Hepatocyte (in vitro differentiated cells): ENCODE measurements at places on chromosomes 16 and 17. TPM values are rescaled to one million over a fixed set of nuclear protein-coding genes. Genes with fewer than 3 reads are reported as not detected.
A peak's percentile ranks its signal among the peaks of the same experiment; 100 is the strongest.

The KATNIP gene
- total RNA-seq = 6.9 and 15.6 TPM in 2 replicates

The ITPRIPL2 gene
- 16.3 and 20.1 TPM in 2 replicates for total RNA-seq

The ORC6 gene
- 13.8 and 15.4 TPM in 2 replicates for total RNA-seq

The TMEM88 gene
- 59.6 and 73.3 TPM in 2 replicates for total RNA-seq

The PRDM7 gene
- total RNA-seq = not detected in 2 replicates

The ZKSCAN2 gene
- total RNA-seq = 7.6 and 8.0 TPM in 2 replicates

The SLFN13 gene
- 3.9 and 5.5 TPM in 2 replicates for total RNA-seq

The ALDOC gene
- 31.8 and 34.5 TPM in 2 replicates for total RNA-seq

The WIPF2 gene
- 10.3 and 12.6 TPM in 2 replicates for total RNA-seq

The ATP6V0D1 gene
- total RNA-seq = 115 and 157 TPM in 2 replicates

The TBC1D3E gene
- not detected in 2 replicates for total RNA-seq

The HBZ gene
- not detected in 2 replicates for total RNA-seq

The ZNF469 gene
- total RNA-seq = 0.72 and 1.0 TPM in 2 replicates

The MTHFSD gene
- 8.1 and 21.5 TPM in 2 replicates for total RNA-seq

The HSD11B2 gene
- total RNA-seq = 0.93 and 1.6 TPM in 2 replicates

DNA sequence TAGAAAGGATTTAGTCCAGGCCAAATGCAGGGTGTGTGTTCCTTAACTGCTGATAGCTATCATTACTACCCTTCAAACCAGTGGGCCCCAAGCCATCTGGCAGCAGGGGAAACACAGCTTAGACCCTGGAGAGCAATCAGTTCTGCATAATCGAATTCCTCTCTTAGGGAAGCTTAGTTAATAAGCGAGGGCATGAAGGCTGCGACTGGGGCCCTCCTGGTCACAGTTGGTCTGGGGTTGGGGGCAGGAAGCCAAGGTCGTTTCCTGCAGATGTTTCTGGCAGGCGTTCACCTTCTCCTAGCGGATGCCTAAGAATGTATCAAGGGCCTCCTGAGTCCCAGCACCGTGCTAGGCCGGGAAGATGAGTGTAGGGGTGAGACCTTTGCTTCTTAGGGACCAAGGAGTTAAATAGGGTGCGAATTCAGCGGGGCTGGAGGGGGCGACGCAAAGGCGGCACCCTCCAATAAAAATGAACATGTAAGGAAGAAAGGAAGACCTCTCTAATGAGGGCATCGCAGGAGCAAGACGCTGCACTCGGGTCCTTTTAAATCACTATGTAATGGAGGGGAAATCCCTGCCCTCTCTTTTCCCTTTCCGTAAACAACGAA, 16.5 kb upstream of the EEF2K start:
- peak; percentile 30 for DNase-seq

- peak; percentile 67 for DNase-seq
These were observed 581 bp downstream of the PRKCA start for GRCh38 chr17:66302761-66303626.

- no peak for DNase-seq
These were observed 19.2 kb downstream of the AMFR start for GRCh38 chr16:56405977-56406672.

GRCh38 chr17:15220785-15221184, 44.3 kb downstream of the PMP22 start:
- DNase-seq = no peak

GRCh38 chr17:71790791-71791190, 330.0 kb upstream of the SOX9 start:
- no peak for DNase-seq

- peak; percentile 86 for DNase-seq
These were observed 5.1 kb upstream of the RASL10B start for GRCh38 chr17:35726127-35726952.

DNA sequence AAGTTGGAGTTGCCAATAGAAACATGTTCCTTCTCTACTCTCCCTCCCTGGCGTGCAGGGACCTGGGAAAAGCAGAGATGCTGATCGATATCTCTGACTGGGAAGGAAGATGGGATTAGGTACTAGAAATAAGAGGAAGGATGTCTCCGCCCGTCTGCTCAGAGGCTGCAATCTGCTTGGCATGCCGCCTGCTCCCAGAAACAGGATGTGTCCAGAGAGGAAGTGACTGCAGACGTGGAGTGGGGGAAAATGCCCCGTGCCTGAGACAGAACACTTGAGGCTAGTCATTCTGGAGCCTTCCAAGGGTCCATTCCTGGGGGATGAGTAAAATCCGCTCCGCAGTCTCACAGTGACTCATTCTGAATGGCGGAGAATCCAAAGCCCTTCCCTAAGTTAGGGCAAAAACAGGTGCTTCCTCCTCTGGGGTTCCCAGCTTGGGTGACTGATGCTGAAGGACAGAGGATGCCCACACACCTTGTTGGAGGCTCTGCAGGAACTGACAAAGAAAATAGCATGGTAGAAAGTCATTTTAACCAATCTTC, 45.0 kb upstream of the SMURF2 start:
- peak; percentile 73 for DNase-seq

- no peak for DNase-seq
These were observed 133.6 kb downstream of the AATF start for GRCh38 chr17:37082311-37082860.

- no peak for DNase-seq
These were observed 11.2 kb upstream of the EEF2K start for GRCh38 chr16:22194707-22195444.

DNA sequence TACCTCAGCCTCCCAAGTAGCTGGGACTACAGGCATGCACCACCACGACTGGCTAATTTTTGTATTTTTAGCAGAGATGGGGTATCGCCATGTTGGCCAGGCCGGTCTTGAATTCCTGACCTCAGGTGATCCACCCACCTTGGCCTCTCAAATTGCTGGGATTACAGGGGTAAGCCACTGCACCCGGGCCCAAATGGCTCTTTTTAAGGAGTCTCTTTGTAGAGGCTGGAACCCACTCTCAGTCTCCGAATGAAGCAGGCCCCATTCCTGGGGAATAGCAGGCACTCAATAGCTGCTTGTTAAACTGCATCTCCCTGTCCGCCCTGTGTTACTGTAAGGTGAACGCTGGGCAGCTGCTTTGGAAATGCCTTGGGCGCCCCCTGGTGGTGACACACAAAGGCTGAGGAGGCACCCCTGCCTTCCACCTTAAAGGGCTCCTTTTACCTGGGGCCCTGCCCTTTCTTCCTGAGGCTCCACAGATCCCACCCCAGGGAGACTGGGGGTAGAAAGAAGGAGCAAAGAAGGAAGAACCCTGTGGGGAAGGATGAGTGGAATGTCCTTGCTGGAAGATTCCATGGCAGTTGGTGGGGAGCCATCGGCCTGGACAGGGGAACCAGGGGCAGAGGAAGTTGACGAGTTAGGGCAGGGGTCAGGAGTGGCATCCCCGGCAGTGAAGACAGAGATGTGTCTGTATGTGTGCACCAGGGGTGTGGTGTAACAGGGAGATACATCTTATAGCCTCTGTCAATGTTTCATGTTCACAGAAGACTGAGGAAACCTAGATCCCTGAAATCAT, 6.1 kb upstream of the SP2 start:
- peak; percentile 93 for DNase-seq

DNA sequence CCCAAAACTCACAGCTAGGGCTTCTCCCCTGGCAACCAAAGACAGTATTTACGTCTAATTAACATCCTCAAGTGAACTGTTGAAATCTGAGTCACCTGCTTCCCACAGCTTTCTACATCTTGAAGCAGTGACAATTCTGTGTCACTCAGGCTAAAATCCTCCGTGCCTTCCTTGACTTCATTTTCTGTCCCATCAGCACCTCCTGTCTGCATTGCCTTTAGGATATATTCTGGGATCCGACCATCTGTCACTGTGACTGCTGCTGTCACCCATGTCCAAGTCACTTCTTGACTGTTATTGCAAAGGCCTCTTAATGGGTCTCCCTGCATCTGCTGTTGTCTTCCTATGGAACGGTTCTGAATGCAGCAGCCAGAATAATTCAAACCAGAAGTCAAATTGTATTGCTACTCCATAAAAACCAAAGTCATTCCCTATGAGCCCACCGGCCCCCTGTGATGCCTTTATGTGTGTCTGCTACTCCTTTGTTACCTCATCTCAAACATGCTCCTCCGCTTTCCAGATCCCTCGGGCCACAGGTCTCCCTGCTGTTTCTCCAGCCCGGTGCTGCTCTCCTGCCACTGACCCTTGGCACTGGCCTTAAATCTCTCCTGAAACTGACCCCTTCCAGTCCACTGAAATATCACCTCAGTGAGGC, 56.9 kb downstream of the WWP2 start:
- no peak for DNase-seq

DNA sequence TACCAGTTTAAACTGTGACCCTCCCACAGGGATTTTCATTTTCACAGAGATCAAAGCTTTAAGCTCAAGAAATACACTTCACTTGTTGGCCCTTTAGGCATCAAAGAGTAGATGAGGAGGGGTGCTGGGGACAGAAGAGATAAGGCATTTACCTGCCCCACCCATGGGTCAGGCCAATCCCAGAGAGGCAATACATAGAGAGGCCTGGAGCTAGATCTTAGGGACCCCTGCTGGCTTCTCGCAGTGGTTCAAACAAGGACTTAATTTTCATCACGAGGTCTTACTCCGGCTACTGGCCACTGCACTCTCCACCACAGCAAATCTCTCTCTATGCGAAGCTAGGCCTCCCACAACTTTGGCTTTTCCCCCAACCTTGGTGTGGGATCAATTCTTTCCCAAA, 46.6 kb downstream of the NOG start:
- DNase-seq = no peak

- no peak for DNase-seq
These were observed 161.2 kb downstream of the COPRS start for GRCh38 chr17:31697838-31698237.

GRCh38 chr16:86604436-86605193, 26.3 kb downstream of the FOXL1 start:
- DNase-seq = no peak

DNA sequence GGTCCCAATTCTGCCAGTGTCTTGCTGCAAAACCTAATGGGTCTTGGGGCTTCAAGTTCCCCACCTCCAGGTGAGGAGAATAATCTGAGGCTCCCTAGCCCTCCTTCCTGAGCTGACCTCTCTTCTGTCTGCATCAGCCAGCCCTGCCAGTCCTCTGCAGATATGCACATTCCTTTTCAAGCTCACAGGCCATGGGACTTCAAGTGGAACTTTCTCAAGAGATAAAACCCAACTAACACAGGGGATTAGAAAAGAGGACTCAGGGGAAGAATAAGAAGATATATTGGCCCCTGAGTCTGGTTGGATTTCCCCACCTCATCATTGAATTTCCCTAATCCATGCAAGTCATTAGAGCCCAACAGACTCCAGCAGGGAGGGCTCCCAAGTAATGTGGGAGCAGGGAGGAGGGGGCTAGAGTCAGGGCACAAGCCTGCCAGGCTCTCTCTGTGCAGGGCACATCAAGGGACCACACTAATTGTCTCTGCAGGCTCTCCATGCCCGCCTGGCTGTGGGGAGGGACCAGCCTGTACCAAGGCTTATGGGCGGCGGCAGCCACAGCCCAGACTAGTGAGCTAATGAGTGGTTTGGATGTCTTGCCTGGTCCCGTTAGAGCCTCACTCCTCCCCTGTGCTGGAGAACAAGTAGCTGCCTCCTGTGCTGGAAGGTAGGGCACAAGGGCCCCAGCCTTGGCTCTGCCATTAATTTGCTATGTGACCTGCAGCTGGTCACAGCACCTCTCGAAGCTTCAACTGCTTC, 1.2 kb downstream of the KRT14 start:
- no peak for DNase-seq

GRCh38 chr17:36869441-36869840, 67.8 kb upstream of the LHX1 start:
- DNase-seq = no peak

- no peak for DNase-seq
These were observed 35.3 kb downstream of the NTN1 start for GRCh38 chr17:9056566-9056965.

DNA sequence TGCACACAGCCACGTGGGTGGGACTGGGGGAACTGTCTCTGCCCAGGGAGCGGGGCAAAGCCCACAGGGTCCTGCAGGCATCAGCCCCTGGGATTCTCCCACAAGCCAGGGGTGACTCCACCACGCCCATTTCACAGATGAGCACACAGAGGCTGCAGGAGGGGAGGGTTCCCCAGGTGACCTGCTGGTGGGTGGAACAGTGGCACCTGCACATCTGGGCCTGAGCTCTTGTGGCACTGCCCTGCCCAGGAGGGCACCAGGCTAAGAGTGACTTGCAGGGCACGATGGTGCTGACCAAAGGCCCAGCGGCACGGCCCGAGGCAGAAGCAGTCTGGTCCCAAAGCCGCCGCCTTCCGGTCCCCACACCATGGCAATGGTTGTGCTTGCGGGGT, 23.9 kb downstream of the PIEZO1 start:
- DNase-seq = no peak

GRCh38 chr17:65121916-65122806, 15.0 kb upstream of the RGS9 start:
- DNase-seq = no peak

GRCh38 chr16:52293204-52293603, 253.7 kb downstream of the TOX3 start:
- no peak for DNase-seq

GRCh38 chr16:59604354-59604753, 870.2 kb upstream of the GOT2 start:
- no peak for DNase-seq

DNA sequence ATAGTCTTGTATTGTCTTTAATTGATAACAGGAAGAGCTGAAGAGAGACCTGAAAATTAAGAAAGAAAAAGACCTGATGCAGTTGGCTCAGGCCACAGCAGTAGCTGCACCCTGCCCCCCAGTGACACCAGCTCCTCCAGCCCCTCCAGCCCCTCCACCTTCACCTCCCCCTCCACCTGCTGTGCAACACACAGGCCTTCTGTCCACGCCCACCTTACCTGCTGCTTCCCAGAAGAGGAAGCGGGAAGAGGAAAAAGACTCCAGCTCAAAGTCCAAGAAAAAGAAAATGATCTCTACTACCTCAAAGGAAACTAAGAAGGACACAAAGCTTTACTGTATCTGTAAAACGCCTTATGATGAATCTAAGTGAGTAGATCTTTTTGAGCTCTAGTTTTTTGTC, 36.8 kb downstream of the C17orf58 start:
- DNase-seq = peak; percentile 64

GRCh38 chr17:17186051-17186450, 20.1 kb downstream of the PLD6 start:
- peak; percentile 54 for DNase-seq

DNA sequence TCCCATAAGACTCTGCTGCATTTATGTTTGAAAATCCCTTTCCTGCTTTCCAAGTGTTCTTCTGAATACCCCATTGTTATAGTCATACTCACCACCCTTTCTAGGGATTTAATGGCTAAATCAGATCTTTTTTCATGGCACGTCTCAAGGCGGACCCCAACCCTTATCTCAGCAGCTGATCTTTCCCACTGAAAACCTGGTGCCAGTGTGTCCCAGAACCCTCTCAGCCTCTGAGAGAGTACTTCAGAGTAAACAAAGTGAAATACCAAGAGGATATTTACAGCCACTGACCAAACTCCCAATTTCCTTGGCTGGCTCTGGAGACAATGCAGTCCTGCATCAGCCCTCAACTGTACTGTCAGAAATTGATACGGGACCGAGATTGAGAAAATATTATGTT, 101.7 kb downstream of the TMEM100 start:
- DNase-seq = no peak

DNA sequence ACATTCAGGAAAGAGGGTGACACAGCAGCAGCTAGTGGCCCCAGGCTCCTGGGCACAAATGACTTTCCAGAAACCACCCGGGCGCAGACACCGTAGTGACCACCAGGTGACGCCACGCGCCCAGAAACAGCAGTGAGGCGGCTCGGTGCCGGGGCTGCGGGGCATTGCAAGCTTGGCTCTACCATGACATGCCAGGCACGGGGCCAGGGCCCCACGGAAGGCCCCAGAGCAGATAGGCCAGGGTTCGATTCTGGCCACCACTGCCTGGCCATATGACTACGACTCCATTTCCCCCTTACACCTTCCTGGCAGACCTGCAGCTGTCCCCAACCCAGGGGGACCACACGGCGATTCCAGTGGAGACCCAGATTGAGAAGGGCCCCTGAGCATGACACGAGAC, 6.7 kb downstream of the RHBDF1 start:
- peak; percentile 88 for DNase-seq
